ENCODE measurements at places on chromosomes 12 and 14. TPM values are rescaled to one million over a fixed set of nuclear protein-coding genes. Genes with fewer than 3 reads are reported as not detected.

GRCh38 chr14:45261209-45261608 lies 8.2 kb upstream of the MIS18BP1 start:
- peak; percentile 33 for DNase-seq

DNA sequence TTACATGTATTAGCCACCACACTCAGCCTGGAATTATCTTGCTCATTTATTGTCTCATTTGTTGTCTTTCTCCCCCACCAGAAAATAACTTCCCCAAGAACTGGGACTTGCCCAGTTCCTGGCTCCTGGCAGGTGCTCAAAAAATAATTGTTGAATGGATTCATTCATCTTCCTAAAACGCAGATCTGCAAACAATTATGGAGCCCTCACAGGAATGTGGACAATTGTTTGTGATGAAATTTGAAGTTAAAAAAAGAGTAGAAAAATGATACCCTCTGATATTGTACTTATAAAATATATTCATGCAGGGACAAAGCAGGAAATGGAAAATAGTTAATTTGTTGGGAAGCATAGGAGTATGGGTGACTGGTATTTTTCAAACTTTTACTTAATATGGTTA lies 60.7 kb upstream of the MAP1LC3B2 start:
- no peak for DNase-seq

Gene LTBR
- 69.6 TPM for total RNA-seq

Gene CHGA
- not detected for total RNA-seq

Gene RNU4-1
- under 0.01 TPM for total RNA-seq
